ENCODE measurements at places on chromosomes 13 and 19. TPM values are rescaled to one million over a fixed set of nuclear protein-coding genes. Genes with fewer than 3 reads are reported as not detected.
A peak's percentile ranks its signal among the peaks of the same experiment; 100 is the strongest.

The TFPT gene
- 22.4 TPM for total RNA-seq

- no peak for DNase-seq
Measured at GRCh38 chr19:11286312-11286974, 9.5 kb upstream of the TSPAN16 start.

The KLK1 gene
- not detected for total RNA-seq

The FLT3 gene
- 2.2 TPM for total RNA-seq

The WDR88 gene
- not detected for total RNA-seq

DNA sequence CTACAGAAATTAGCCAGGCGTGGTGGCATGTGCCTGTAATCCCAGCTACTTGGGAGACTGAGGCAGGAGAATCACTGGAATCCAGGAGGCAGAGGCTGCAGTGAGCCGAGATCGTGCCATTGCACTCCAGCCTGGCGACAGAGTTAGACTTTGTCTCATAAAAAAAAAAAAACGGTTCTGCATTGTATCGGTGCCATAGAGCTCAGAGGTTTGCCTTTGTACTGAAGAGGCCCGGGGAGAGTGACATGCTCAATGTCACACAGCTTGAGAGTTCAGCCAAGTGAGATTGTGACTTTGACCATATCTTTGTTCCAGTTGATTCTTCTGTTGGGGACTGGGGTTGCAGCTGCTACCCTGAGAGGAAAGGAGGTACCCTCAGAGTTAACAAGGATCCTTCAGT, 4.3 kb downstream of the HAUS8 start:
- no peak for DNase-seq

GRCh38 chr13:62067821-62068220, 652.2 kb upstream of the PCDH20 start:
- no peak for DNase-seq

GRCh38 chr19:28288572-28289264, 924.2 kb downstream of the UQCRFS1 start:
- no peak for DNase-seq

The SGCG gene
- total RNA-seq: 0.95 TPM

- no peak for DNase-seq
Measured at GRCh38 chr19:3608079-3608641, 1.5 kb upstream of the TBXA2R start.

DNA sequence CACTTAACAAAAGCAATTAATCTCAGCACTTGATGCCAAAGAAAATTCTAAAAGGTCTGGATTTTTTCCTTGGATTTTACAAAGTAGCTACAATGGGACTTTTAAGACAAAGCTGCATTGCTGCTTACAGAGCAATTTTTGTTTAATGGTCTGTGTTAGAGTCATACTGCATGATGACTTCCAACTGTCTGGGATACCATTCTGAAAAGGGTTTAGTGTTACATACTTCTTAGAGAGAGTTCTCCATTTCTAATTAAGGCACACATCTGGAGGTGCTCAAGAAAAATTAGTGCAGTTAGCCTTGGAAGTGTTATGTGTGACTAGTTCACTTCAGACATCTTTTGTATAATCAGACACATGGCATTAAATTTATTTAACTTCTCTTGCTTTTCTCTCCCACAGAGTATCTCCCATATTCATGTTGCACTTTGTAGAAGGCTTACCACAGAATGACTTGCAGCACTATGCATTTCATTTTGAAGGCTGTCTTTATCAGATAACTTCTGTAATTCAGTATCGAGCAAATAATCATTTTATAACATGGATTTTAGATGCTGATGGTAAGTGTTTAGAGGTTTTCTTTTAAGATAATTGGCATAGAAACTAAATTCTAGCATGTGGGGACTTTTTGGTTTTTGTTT, 35.1 kb downstream of the USPL1 start:
- DNase-seq: no peak

- no peak for DNase-seq
Measured at GRCh38 chr19:34507414-34508067, 26.0 kb downstream of the WTIP start.

DNA sequence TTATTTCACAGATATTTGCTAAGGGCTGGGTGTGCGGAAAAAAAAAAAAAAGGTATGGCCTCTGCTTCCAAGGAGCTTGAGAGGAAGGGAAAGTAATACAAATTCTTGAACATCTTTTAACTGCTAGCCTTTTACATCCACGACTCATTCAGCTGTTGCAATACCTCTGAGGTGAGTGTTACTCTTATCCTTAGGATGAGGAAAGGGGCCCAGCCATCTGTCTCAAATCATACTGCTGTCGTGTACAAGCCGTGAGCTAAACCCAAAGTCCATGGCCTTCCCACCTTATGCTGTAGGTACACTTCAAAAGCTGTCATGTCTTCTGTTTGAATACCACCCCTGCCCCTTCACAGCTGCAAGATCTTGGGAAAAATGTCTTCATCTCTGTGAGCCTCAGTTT, 146.8 kb downstream of the KCNRG start:
- DNase-seq: no peak

GRCh38 chr19:40279120-40279551, 6.0 kb downstream of the AKT2 start:
- DNase-seq: peak; percentile 87

DNA sequence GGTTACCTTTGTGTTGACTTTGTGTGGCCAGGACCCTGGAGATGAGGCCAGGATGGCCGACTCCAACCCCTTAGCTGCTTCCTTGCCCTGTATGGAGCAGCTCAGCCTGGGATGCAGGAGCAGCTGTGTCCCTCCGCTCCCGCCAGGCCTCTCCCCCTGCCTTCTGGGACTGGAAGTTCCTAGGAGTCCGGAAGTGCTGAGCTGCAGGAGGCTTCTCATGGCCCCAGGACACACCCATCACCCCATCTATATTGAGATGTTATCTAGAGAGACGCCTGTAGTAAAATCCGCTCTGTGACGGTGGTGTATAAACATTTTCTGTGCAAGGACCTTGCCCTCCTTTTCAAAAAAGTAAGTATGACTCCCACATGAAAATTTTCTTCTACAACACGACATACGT, 27.0 kb downstream of the WTIP start:
- no peak for DNase-seq

GRCh38 chr13:52903320-52903719, 54.9 kb upstream of the PCDH8 start:
- no peak for DNase-seq

DNA sequence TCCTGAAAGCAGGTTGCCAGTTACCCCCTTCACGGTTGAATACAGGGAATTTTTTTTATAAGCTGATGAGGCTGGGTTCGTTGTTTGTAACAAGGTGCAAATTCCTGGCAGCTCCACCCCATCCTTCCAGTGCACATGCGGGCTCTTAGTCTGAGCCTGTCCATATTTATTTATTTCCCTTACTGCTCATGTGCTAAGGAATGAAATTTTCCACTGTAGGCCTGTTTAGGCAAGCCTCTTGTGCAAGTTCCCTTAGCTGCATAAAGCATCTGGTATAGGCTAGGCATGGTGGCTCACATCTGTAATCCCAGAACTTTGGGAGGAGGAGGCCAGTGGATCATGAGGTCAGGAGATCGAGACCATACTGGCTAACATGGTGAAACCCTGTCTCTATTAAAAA, 560.9 kb upstream of the PCDH9 start:
- DNase-seq: no peak

DNA sequence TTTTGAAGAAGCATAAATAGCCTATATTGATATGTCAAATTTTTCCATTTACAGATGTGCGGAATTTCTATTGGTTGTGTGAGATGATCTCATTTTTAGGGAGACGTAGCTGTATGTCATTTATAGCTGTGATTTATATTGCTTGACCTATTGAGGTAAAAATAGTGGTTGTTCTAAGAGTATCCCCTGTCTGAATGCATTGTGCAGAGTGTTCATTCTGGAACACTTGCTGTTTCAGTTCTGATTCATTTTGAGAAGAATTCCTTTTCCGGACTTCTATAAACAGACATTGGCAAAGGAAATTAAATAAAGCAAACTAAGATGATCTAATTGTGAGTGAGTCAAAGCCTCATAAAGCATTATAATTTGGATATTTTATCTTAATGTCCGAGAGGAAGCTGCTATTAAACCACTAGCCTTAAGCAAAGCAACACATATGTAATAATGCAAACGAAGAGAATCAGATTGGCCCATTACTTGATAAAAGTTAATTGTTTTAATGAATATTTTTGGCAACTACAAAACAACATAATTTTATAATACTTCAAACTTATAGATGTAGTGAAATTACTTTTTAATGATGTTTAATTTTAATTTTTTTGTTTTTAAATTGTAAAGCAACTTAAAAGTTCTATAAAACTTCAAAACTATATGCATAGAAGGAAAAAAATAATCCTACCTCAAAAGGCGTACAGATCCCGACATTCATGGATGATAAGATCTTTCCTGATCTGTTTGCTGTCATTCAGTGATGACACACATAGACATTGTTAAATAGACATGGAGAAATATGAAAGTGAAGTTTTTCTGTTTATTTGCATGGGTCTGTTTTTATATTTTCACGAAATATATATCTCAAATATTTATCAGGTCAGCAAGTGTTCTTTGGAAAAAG, 942.6 kb upstream of the SLC10A2 start:
- no peak for DNase-seq

DNA sequence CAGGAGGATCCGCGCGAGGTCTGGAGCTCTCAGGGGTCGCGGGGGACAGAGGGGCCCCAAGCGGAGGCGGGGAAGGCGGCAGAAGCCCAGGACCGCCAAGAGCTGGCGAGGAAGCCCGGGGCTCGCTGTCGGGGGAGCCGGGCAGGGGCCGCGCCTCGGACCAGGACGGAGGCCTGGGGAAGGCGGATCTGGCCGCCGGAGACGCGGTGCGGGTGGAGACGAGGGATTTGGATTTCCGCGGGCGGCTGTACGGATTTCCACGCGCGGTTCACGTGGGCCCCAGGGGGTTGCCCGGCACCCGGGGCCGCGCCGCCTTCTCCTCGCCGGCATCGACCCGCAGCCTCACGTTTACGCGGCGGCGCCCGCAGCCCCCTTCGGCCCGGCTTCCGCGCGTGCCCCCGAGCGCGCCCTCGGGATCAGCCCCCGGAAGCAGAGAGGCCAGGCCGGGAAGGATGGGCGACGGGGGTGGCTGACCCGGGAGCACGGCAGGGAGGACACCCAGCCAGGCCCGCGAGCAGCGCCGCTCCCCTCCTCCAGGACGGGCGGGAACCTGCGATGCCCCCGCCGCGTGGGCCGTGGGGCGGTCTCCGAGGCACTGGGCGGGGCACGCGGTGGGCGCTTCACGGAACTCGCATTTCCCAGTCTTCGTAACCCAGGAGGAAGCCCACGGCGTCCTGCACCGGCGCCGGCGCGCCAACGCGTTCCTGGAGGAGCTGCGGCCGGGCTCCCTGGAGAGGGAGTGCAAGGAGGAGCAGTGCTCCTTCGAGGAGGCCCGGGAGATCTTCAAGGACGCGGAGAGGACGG, 4.7 kb downstream of the F7 start:
- peak; percentile 46 for DNase-seq

Measured in sigmoid colon (tissue), 7 donors.